ENCODE measurements at places on chromosomes 12 and 14.

- DNase-seq: no peak
These were observed 162.4 kb downstream of the CAND1 start for GRCh38 chr12:67431411-67432020.

DNA sequence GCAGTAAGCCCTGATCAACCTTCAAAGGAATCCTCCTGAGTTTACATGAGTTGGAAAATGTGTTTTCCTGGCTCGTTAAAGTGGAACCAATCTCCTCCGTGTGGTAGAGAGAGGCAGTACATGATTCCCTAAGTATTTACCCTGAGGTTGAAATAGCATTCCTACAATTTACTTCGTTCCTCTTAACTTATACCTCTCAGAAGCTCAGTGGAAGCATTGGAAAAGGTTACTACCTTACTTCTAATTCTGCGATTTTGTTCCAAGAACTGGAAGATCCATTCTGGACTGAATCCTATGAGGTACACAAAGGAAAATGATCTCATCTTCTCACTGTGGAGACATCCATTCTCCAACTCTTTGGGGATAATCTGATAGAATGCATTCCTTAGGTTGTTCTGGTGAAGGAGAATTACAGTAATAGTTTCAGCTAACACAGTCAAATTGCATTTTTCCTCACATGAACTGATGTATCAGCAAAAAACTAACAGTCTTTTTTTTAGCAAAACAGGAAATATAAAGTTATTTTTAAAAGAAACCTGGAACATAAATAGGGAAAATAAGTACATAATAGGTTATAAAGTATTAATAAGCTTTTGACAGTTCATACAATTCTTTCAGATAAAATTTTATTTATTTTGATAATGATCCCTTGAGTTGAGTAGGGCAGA is 475.6 kb downstream of the PDZRN4 start:
- peak; percentile 26 for DNase-seq

DNA sequence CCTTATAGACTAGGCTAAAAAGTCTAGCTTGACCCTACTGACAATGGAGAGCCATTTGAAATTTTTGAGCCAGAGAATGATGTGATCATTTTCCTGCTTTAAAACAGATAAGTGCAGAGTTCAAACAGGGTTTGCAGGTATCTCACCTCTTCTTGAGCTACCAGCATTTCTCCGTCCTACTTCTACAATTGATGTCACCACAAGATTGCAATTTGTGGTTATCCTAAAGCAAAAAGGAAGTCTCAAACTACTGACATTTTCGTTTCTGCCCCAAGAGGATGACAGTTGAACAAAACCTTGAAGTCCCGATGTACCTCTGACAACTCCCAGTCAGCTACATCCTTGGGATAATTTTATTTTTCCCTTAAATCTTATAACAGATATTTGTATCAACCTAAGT is 86.7 kb downstream of the PTGER2 start:
- peak; percentile 44 for DNase-seq

DNA sequence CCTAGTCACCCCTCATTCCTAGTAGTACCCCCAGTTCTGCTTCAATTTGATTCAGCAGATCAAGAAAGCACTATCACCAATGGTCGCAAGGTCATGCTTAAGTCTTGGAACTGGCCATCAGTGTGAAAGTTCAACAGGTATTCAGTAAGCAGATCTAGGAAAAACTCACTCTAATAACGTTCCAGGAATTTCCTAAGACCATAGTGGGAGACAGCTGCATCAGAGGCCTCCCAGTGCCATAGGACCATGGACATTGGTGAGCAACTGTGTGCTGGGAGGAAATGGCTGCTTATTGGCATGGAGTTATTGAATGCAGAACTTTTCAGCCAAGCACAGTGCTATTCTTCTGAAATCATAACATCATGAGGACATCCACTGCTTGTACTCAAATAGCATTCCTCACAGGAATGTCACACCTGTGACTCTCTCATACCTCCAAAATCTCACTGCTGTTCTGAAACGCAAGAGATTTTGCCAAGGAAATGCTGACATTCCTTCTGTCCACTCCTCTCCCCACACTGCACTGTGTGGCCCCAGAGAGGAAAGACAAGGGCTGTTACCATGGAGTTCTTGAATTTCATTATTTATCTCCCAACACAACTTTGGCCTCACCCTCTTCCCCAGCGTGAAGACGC is 30.9 kb upstream of the MDM2 start:
- no peak for DNase-seq

DNA sequence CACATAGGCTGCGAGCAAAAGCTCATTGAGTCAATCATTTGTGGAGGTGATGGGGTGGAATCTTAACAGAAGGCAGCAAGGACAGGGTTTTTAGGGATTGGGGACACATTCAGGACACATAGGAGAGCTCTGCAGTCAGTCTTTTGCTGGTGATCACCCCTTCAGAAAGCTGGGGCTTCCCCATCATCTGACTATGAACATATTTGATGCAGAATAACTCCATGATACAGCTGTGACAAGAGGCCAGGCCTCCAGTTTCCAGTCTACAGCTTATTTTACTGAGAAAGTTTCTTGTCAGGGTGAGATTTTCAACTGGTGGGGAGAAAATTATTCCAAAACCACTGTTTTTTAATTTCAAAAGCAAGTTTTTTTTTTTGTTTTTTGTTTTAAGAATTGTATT is 134.2 kb downstream of the TMEM30B start:
- DNase-seq: no peak

- DNase-seq: no peak
These were observed 117.6 kb downstream of the EFCAB11 start for GRCh38 chr14:89836830-89837469.

DNA sequence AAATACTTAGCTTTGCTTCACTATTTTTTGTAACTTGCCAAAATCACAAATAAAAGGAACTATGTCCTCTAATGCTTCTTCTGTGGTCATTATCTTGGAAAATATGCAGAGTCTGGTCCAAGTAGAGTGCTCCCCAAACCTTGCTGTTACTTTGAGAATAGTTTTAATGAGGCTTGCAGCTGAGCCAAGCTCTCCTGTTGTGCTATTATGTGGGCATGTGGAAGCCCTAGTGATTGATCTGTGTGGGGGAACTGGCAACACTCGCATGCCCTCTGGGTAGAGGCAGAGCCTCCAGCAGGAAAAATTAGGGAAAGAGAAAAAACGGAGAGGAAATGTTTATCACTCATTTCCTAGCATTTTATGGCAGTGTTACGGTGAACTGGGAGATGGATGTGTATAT is 473.1 kb downstream of the EGLN3 start:
- no peak for DNase-seq

GRCh38 chr12:57715786-57716185 is 21.9 kb downstream of the OS9 start:
- no peak for DNase-seq

- DNase-seq: no peak
These were observed 11.8 kb upstream of the GPR132 start for GRCh38 chr14:105076805-105077648.

- no peak for DNase-seq
These were observed 20.9 kb downstream of the SENP1 start for GRCh38 chr12:48084841-48085460.

DNA sequence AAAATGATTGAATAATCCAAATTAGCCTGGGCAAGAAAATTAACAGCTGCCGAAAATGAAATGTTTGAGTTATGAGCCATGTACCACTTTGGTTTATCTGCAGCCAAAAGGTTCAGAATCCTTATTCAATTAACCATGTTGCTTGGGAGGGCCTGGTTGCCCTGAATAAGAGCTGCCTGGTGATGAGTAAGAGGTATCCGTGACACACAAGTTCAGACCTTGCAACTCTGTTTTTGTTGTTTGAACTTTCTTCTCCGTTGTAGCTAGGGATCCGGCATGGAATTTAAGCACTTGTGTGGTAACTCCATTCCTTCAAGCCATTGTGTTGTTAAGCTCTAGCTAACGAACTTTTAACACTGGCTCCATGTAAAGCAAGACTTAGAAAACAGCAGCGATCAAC is 35.7 kb downstream of the FOXA1 start:
- no peak for DNase-seq

- peak; percentile 80 for DNase-seq
These were observed 7.0 kb upstream of the BDKRB1 start for GRCh38 chr14:96249029-96249428.

DNA sequence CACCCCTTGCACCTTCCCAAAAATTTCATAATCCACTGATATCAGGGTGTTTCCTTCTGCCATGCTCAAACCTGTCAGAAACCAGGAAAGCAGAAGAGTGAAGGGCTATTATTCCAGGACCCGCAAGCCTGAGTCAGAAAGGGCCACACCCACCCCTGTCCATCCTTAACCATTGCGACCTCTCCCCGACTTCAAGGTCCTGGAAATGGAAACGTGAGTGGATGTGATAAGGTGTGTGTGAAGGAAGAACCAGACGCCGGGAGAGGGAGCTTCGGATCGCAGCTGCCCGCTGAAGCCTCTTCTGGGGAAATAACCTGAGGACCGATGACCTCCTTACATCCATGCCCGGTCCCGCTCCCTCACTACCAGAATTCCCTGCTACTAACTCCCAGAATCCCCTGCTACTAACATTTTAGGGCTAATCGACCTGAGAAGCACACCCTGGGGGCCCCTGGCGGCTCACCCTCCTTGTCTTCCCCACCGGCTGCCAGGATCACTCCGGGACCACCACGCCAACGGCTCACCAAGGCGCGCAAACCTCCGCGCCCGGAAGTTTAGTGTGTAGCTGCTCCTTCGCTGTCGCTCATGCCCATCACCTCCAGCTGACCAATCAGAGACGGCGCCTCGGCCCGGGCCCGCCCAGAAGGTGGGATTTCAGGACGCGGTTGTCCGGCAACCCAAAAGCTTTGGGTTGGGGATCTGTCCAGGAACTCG is at the start of gene ACYP1:
TSS of gene ACYP1 (minus strand) at position 534 of the 714 bp plus-strand sequence. CDS start at position 63, 471 bp downstream.
- peak; percentile 93 for DNase-seq

GRCh38 chr14:67313153-67313552 is 46.5 kb downstream of the ATP6V1D start:
- no peak for DNase-seq

DNA sequence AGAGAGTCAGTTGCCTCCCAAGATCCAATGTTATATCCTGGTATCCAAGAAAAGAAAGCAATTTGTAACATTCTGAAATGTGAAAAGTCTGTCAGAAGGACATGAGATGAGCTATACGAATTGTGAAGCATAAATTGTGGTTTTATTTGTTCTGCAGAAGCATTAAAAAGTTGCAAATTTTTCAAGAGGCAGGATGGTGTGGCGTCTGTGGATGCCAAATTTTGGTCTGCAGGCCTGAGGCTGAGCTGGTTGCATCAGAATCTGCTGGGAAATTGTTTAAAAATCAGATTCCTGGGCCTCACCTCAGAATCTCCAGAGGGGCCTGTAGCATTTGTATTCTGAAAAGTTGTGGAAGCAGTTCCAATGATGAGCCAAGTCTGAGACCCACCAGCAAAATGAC is 284.7 kb downstream of the NUAK1 start:
- no peak for DNase-seq

DNA sequence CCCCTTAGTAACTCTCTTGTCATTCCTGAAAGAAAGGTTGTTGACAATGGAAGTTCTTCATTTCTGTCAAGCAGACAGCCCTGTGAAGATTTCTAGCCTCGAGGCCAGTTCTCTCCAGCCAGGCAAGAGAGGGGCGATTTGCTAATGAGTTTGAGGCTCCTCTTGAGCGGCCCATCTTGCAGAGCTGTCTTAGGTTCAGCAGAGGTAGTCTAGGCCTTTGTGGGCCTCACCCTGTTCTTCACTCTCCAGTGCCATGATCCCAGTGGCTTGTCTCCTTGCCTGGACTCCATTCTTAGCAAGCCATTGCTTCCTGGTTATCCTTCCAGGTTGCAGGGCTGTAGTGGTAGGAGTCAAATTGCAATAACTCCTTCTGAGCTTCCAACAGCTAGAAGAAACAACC is 9.7 kb downstream of the TPH2 start:
- DNase-seq: no peak

DNA sequence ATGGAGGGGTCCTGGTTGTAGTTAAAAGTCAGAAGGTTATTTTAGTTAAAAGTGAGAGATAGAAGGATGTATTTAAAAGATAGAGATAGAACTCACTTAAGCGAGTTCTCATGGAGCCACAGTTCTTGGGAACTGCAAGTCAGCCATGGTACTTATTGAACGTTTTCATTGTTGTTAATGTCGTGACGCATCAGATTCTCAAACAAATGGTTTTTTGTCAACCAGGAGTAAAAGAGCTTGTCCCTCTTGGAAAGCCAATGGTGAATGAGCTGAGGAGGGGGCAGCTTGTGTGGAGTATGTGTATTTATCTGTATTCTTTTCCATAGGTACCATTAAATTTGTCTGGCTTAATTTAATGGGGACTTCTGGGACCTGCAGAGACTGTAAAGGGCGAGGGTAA is 68.6 kb downstream of the FIGNL2 start:
- DNase-seq: no peak

DNA sequence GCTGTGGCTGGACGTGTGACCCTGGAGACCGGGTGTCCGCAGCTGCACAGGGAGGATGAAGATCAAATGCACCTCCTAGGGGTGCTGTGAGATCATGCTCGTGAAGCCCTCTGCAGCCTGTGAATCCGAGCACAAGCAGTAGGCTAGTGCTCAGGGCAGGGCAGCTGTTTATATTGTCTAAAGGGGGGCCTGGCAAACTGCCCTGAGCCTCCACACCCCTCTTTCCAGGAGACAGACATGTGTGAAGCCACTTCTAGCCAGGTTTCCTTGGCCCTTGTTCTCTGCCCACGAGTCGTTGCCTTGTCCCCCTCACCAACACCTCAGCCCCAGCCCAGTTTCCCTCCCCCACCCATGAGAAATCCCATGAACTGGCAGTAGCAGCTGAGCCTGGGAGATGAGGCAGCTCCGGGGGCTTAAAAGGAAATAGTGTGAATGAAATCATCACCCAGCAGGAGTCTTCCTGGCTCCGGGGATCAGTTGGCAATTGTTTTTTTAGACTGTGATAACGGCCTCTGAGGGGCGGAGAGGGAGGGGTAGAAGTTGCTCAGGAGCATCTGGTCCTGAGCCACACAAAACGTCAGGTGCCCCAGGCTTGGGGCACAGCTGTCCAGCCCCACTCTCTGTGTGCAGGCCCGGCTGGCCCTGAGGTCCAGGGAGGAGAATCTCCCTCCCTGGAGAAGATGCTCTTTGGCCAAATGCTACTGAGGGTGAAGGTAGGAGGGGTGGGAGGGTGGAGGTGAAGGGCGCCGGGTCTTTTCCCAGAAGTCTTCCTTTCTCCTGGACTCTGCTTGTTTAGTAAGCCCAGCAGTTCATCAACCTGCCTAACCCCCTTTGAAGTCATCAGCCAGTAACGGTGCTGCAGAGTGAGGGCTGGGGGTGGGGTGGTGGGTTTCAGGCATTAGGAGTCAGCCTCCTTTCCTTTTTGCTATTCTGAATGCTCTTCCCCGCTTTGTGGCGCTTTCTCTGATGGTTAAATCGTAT is 4.0 kb downstream of the FGF6 start:
- DNase-seq: no peak

- DNase-seq: no peak
These were observed 566.5 kb downstream of the LRFN5 start for GRCh38 chr14:42173206-42173605.

- DNase-seq: no peak
These were observed 38.6 kb upstream of the YY1 start for GRCh38 chr14:100200311-100200710.

GRCh38 chr14:87008965-87009364 is 984.0 kb downstream of the GALC start:
- no peak for DNase-seq

Measured in suppressor macrophage treated with lipopolysaccharide for 4 hours (primary cell).